ENCODE measurements at places on chromosomes 7 and 10.

DNA sequence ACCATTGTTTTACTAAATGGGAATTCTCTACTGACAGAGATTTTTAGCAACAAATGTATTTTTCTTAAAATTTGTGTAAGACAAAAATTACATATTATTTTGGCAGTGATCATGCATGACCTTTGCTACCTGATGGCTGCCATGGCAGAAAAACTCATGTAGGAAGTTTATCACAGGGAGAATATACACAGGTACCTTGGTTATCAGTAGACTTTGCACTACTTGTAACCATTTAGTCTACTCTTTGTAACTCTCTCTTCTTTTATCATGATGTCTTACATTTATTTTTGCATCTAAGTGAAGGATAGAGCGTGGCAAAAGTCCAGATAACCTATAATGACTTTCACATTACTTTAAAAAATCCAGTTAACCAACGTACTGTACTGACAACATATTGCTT lies 34.1 kb downstream of the REEP3 start:
- no peak for DNase-seq

DNA sequence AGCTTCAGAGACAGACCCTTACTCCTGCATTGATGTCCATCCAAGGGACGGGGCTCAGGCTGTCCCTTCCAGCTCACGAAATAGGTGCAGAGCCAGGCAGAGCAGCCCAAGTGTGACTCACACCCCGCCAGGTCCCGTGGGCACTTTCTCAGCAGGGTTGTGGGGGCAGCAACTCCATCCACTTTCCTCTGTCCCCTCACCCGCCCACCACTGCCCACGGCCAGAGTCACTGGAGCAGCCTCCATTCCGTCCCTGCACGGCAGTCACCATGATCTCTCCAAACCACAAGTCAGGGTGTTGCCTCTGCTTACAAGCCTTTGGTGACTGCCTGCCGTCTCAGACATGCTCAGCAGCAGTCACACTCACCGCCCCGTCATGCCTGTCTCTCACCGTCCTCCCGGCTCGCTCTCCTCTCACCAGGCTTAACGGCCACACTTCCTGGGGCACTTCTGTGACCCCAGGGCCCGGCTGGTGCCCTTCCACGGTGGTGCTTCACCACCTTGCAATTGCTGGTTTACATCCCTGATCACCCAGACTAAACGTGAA lies 39.3 kb downstream of the CALML3 start:
- DNase-seq: peak; percentile 50

- no peak for DNase-seq
These were observed 101.6 kb downstream of the HECTD2 start for GRCh38 chr10:91511549-91512330.

DNA sequence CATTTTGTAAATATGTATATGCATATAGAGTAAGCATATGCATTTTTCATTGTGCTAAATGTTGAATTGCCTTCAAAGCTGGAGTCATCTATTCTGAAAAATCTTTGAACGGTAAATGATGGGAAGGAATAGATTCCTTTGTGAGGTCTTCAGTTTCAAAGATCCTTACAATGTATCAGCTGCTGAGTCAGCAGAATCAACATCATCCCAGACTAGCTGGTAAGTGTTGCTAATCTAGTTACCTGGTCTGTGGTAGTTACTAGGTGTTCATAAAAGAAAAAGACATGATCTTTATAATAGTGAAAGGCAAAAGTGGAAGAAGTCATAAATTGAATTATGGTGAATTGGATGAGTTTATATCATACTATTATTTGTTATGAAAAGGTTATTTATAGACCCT lies 10.6 kb upstream of the STAM start:
- no peak for DNase-seq

DNA sequence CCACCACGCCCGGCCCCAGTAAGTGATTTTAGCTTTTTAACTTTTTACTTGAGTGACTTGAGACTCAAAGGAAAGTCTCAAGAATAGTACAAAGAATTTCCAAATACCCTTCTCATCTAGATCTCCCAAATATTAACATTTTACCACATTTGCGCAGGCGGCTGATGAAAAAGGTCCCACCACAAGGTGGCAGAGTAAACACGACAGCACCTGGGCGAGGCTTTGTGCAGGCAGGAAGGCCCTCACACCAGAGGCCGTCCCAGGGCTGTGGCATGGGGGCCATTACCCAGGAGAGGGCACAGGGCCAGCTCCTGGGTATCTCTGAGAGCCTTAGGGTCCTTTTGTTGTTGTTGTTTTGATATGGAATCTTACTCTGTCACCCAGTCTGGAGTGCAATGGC lies 50.0 kb upstream of the WIPI2 start:
- no peak for DNase-seq

- no peak for DNase-seq
These were observed 44.3 kb downstream of the NOD1 start for GRCh38 chr7:30434140-30434799.

DNA sequence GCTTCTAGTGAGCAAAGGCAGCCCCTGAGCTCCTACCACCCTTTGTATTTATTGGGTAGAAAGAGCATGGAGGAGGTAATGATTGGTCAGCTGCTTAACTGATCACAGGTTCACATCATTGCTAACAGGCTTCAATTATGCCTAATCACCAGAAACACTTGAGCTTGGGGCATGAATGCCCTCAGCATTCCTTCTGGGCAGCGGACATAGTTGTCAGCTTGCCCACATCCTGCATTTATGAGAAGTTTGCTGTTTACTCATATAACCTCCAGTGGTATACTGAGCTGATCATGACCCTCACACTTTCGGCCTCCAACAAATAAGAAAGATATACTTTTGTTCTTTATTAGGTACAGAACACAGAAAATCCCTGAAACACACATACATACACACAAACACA lies 140.3 kb upstream of the ODAD2 start:
- no peak for DNase-seq

- no peak for DNase-seq
These were observed 16.4 kb downstream of the ITPRIP start for GRCh38 chr10:104321725-104322415.

DNA sequence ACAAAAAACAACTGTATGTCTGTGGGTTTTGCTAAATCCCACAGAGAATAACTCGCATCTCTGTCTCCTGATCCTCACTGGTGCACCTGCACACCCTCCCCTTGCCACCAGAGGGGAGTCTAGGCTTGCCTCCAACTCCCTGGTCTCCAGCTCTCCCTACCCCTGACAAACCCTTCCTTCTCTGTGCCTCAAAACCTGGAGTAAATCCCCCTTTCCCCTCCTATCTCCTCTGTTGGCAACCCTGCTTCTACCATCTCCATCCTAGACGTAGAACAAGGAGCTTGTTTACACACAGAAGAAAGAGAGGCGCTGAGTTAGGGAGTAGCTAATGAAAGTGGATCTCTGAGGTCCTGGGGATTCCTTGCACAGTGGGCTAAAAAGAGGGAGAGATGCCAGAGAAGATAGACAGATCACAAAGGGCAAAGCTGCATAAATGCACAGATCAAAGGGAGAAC lies 6.0 kb downstream of the MBLAC1 start:
- DNase-seq: peak; percentile 67

- DNase-seq: no peak
These were observed 60.1 kb upstream of the NAMPT start for GRCh38 chr7:106344861-106345260.

DNA sequence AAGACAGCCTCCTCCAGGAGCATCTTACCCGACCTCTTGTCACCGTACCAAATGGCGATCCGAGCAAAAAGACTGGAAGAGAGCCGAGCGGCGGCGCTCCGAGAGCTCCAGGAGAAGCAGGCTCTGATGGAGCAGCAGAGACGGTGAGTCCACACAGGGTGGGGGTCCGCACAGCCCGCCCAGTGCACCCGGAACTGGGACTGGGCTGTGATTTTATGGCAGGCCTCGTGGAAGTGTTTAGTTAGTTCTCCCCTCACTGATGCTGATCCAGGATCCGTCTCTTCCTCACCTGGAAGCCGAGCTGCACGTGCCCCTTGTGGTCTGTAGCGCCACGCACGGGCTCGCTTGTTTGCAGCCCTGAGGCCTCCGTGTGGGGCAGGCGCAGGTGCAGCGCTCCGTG lies 19.6 kb downstream of the LRRC27 start:
- no peak for DNase-seq

DNA sequence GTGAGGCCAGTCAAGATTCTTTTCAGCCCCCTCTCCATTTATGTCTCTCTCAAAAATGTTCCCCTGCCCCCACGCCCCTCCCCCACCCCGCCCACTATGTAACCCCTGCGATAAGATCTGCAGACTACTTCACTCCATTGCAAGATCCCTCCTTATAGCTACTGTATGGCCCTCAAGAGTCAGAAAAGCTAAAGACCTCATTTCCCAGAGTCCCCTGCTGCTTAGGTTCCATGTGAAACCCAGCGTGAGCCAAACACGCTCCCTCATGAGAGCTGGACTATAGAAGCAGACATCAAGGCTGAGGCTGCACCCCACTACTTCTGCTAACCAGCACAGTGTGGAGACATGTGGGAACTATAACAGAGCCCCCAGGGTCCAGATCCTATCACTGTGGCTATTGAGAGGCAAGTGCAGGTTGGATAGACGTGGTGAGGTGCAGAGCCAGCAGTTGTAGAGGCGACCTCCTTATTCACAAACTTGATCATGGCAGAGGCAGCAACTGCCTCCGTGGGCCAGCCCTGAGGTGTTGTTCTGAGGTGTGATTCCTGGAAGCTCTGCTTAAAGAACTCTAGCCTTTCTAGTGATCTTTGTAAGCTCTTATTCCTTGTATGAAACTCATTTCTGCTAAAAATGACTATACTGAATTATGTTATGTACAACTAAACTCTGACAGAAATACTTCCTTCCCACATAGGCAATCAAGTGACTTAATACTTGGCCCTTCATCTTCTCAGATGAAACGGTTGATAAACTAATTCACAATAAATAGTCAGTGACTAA lies 117.0 kb upstream of the ARID5B start:
- no peak for DNase-seq

- DNase-seq: no peak
These were observed 212.5 kb upstream of the CELF2 start for GRCh38 chr10:10804998-10805740.

GRCh38 chr7:139656387-139656786 lies 121.4 kb downstream of the HIPK2 start:
- DNase-seq: no peak

- no peak for DNase-seq
These were observed 124.2 kb downstream of the TCERG1L start for GRCh38 chr10:131187274-131187673.

GRCh38 chr7:1531979-1532455 lies 1.5 kb downstream of the MAFK start:
- DNase-seq: peak; percentile 33

GRCh38 chr7:156106107-156106426 lies 293.8 kb upstream of the SHH start:
- no peak for DNase-seq

- DNase-seq: no peak
These were observed 473.0 kb upstream of the FOXK1 start for GRCh38 chr7:4209126-4209525.

GRCh38 chr10:108388706-108389105 lies 1224.2 kb upstream of the SORCS1 start:
- no peak for DNase-seq

GRCh38 chr10:61897671-61898434 lies 3.6 kb upstream of the ARID5B start:
- DNase-seq: no peak

GRCh38 chr10:34768261-34768971 lies 46.7 kb downstream of the PARD3 start:
- DNase-seq: no peak

DNA sequence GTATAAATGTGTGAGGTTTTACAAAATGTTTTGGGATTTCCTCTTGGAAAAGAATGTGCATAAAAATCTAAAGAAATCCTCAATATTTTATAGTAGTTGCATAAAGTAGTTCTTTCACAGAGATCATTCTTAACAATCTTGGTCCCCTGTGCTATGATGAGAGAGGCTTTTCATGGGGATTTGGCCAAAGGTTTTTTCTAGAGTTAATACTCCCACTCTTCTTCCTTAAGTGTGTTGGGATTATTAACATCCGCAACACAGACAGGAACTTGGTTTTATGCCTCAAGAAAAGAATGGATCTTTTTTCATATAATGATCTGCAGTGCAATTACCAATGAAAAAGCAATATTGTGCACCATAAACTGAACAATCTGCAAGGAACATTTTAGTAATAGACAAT lies 71.5 kb downstream of the AGMO start:
- no peak for DNase-seq

- DNase-seq: no peak
These were observed 287.5 kb downstream of the KCNMA1 start for GRCh38 chr10:77350134-77350533.

- DNase-seq: no peak
These were observed 192.3 kb downstream of the EMX2 start for GRCh38 chr10:117734731-117735405.

- no peak for DNase-seq
These were observed 359.1 kb downstream of the EXOC4 start for GRCh38 chr7:133611955-133612354.

DNA sequence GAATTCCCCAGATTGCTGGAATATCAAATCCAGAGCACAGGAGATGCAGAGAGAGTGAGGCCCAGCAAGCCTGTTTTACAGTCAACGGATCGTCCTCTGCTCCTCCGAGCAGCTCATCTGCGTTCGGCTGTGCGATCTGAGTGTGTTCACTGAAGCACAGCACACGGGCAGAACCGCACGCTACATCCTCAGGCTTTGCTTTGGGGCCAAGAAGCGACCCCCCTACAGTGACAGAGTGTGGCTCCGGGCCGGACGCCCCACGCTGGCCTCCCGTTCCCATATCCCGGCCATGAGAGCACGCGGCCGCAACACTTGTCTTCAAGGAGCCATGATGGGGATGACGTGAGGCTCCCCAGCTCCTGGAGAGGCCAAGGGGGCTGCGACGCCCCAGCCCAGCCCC lies 431.4 kb downstream of the DNAJB6 start:
- no peak for DNase-seq

- no peak for DNase-seq
These were observed 410.9 kb downstream of the SUGCT start for GRCh38 chr7:40545739-40546138.

- DNase-seq: no peak
These were observed 111.3 kb downstream of the HPSE2 start for GRCh38 chr10:99124376-99124775.

GRCh38 chr10:11232222-11232961 lies 214.7 kb downstream of the CELF2 start:
- DNase-seq: no peak

GRCh38 chr10:95445223-95445836 lies 115.8 kb downstream of the SORBS1 start:
- DNase-seq: no peak

DNA sequence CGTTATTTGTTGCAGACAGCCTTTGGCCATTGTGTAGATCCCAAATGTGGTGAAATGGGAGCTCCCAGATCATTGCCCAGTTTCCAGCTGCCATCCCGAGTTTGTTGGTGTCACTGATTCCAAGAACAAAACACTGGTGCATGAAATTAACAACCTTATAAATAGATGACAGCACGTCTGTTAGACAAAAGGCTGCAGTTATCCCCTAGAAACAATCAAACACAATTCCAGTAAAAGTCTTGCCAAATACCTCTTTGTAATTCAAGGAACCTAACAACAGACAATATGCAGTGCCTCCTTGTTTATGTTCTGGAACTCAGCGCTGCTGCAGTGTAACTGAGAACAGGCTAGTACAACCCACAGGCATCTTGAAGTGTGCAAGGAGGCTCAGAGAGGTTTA lies 404.5 kb downstream of the PAXIP1 start:
- no peak for DNase-seq

- no peak for DNase-seq
These were observed 786.9 kb upstream of the IGFBP3 start for GRCh38 chr7:46707973-46708372.

Data from CD8-positive, alpha-beta T cell (primary cell).